ENCODE measurements at places on chromosomes 7 and 10.

GRCh38 chr7:2757361-2757903 is 69.4 kb downstream of the AMZ1 start:
- DNase-seq, result no peak

GRCh38 chr7:99083068-99083651 is 60.7 kb downstream of the SMURF1 start:
- DNase-seq, result no peak

GRCh38 chr7:131234719-131235488 is 92.8 kb upstream of the MKLN1 start:
- DNase-seq, result no peak

GRCh38 chr10:103660364-103661197 is 167.1 kb downstream of the NEURL1 start:
- DNase-seq, result no peak

DNA sequence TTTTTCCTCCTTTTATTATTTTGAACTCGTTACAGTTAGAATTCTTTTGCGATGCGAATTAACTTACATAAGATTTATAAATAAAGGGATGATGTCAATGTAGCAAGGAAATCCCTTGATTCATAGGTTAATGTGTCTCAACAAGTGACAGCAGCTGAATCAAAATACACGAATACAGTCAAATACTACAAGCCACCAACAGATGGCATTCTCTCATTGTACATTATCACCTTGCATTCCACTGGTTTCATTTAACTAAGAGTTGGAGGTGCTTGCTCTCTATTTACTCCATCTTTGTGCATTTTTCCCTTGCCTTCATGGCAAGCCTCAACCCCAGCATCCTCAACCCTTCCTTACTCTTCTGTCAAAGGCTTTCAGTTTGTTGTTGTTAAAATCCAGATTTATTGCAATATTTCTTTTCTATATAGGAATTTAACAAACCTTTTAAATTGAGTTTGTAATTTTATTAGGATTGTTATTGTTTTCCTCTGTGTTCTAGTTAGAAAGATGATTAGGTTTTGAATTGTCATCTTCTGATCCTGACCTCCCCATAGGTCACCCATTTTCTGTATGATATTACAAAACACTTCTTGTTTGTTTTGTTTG is 78.3 kb downstream of the SLC25A40 start:
- peak; percentile 85 for DNase-seq

- no peak for DNase-seq
Measured at GRCh38 chr10:73968098-73968521, 29.8 kb upstream of the VCL start.

DNA sequence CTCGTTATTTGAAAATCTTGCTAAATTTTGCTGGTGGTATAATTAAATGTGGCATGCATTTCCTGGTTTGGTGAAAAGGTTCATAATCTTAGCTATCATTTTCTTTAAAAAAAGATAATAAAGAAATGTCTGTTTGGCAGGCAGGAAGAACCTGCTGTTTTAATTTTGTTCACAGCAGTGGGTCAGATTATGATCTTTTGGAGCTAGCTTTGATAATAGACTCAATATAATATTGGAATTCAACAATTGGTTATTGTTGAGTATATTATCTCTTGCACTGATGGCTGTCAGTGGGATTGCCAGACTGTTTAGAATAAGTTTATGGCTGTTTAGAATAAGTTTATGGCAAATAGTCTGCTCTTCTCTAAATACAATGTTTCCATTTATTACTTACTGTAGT is 35.1 kb downstream of the MXI1 start:
- no peak for DNase-seq

DNA sequence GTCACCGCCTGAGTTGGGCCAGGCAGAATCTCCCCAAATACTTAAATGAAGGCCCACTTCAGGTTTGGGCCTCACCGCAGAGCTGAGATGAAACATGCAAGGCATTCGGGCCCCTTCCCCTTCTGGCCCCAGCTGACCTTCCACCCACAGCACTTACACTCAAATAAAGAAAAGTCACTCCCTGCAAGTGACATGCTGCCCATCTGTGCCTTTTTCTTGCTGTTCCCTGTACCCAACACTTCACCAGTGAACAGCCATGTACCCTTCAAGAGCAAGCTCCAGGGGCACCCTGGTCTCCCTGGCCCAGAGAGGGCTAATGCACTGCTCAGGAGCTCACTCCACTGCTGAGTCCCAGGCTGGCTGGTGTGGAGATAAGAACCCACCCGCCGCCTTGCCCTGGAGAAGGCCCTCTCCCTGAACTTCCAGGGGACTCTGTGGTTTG is 40.7 kb downstream of the ZCCHC24 start:
- no peak for DNase-seq

DNA sequence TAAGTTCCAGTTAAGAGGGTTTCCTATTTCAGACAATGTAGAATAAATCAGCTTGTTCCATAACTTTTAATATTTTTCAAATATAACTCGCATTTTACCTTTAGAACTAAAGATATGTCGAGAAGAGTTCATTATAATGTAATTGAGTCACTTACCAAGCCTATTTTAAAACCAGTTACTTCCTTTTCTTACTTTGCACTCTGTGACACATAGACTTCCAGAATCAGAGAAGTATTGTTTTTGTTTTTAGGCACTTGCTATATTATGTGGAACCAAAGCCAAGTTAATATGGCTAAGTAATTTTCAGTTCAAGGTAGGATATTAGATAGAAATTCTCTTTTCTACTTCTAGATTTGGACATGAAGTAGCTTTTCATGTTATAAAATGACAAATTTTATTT is 182.7 kb upstream of the PRPS1L1 start:
- no peak for DNase-seq

DNA sequence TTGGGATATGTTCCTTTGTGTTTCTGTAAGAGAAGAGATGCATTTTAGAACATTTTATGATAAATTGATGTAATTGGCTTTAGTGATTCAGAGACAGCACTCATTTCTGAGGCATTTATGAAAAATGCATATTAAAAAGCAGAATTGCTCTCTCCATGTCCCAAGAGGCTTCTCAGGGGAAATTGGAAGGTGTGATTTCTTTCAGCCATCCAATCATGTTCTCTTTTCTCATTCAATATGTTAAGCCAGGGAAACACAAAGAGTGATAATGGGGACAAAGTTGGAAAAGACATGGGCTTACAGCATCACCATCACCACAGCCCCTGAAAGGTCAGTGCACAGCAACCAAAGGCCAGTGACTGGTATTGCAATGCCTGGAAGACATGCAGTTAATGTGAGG is 129.9 kb upstream of the COL1A2 start:
- no peak for DNase-seq

- DNase-seq, result no peak
Measured at GRCh38 chr7:150631866-150632864, at the start of gene GIMAP6. Gene GIMAP6 (minus strand): TSS chr7:150632385. CDS start chr7:150630142, 2,243 bp downstream.

- no peak for DNase-seq
Measured at GRCh38 chr10:116629340-116629739, 8.6 kb downstream of the PNLIPRP2 start.

All from NAMALWA (cell line).